Colonic mucosa (tissue), 4 donors: ENCODE measurements at places on chromosomes 4 and X.

DNA sequence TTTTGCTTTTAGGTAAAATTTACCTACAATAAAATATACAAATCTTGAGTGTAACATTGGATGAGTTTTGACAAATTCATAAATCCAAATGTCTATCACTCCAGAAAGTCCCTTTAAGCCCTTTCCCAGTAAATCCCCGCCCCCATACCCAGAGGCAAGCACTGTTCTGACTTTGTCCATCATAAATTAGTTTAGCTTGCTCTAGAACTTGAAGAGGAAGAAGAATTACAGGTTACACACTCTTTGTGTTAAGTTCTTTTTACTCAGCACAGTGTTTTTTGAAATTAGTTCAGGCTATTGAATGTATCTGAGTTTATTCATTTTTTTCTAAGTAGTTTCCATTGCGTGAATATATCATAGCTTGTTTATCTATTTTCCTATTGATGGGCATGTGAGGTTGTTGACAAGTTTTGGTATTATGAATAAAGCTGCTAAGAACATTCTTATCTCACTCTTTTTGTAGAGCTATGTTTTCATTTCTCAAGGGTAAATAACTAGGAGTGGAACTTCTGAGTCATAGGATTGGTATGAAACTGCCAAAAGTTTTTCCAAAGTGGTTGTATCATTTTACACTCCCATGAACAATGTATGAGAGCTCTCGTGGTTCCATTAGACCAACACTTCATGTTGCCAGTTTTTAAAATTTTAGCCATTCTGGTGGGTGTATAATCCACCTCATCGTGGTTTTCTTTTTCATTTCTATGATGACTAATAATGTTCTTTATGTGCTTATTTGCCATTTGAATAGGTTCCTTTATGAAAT, 22.4 kb upstream of the HPSE start:
- H3K4me1 ChIP-seq = no peaks in the 10 kb centered on the region
- no peak for DNase-seq
- no peaks in the 10 kb centered on the region for H3K27me3 ChIP-seq
- H3K4me3 ChIP-seq = no peak overlapping the region
- H3K36me3 ChIP-seq = no peaks in the 10 kb centered on the region

DNA sequence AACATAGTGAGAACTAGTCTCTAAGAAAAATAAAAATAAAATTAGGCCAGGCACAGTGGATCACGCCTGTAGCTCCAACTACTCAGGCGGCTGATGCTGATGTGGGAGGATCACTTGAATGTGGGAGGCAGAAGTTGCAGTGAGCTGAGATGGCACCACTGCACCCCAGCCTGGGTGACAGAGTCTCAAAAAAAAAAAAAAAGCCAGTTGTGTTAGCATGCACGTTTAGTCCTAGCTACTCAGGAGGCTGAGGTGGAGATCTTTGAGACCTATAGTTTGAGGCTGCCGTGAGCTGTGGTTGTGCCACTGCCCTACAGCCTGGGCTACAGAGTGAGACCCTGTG, 2.5 kb downstream of the DCK start:
- no peaks in the 10 kb centered on the region for H3K27me3 ChIP-seq
- no peaks in the 10 kb centered on the region for H3K36me3 ChIP-seq
- H3K27ac ChIP-seq = no peak overlapping the region
- no peaks in the 10 kb centered on the region for H3K4me1 ChIP-seq

GRCh38 chr4:70946939-70947338, 44.8 kb downstream of the MOB1B start:
- H3K27me3 ChIP-seq = no peaks in the 10 kb centered on the region
- no peak overlapping the region for H3K4me3 ChIP-seq
- H3K4me1 ChIP-seq = no peaks in the 10 kb centered on the region
- DNase-seq = no peak
- H3K27ac ChIP-seq = no peak overlapping the region

GRCh38 chrX:152074163-152074562, 64.2 kb downstream of the MAGEA10 start:
- no peaks in the 10 kb centered on the region for H3K36me3 ChIP-seq
- H3K27me3 ChIP-seq = no peaks in the 10 kb centered on the region
- H3K27ac ChIP-seq = no peak overlapping the region

GRCh38 chr4:16001484-16001858, 38.5 kb upstream of the FGFBP2 start:
- H3K4me1 ChIP-seq = no peaks in the 10 kb centered on the region
- H3K27me3 ChIP-seq = no peaks in the 10 kb centered on the region
- H3K27ac ChIP-seq = no peak overlapping the region
- H3K36me3 ChIP-seq = no peaks in the 10 kb centered on the region

- no peak for DNase-seq
- H3K4me3 ChIP-seq = no peak overlapping the region
- no peak overlapping the region for H3K27ac ChIP-seq
- no peaks in the 10 kb centered on the region for H3K4me1 ChIP-seq
- no peaks in the 10 kb centered on the region for H3K27me3 ChIP-seq
Measured at GRCh38 chr4:155237567-155237966, 29.1 kb downstream of the NPY2R start.

GRCh38 chr4:53633608-53634007, 42.3 kb upstream of the LNX1 start:
- no peaks in the 10 kb centered on the region for H3K36me3 ChIP-seq
- no peak overlapping the region for H3K4me3 ChIP-seq
- DNase-seq = no peak
- no peaks in the 10 kb centered on the region for H3K27me3 ChIP-seq

- H3K27ac ChIP-seq = no peak overlapping the region
- H3K36me3 ChIP-seq = no peaks in the 10 kb centered on the region
- no peaks in the 10 kb centered on the region for H3K27me3 ChIP-seq
- H3K4me3 ChIP-seq = no peak overlapping the region
Measured at GRCh38 chrX:38048886-38049285, 42.5 kb downstream of the SYTL5 start.

- no peaks in the 10 kb centered on the region for H3K4me1 ChIP-seq
- H3K36me3 ChIP-seq = no peaks in the 10 kb centered on the region
- H3K4me3 ChIP-seq = no peak overlapping the region
- peak overlapping the region; percentile 59 for H3K27ac ChIP-seq
- no peaks in the 10 kb centered on the region for H3K27me3 ChIP-seq
Measured at GRCh38 chr4:38857354-38858096, 908 bp upstream of the TLR6 start.

DNA sequence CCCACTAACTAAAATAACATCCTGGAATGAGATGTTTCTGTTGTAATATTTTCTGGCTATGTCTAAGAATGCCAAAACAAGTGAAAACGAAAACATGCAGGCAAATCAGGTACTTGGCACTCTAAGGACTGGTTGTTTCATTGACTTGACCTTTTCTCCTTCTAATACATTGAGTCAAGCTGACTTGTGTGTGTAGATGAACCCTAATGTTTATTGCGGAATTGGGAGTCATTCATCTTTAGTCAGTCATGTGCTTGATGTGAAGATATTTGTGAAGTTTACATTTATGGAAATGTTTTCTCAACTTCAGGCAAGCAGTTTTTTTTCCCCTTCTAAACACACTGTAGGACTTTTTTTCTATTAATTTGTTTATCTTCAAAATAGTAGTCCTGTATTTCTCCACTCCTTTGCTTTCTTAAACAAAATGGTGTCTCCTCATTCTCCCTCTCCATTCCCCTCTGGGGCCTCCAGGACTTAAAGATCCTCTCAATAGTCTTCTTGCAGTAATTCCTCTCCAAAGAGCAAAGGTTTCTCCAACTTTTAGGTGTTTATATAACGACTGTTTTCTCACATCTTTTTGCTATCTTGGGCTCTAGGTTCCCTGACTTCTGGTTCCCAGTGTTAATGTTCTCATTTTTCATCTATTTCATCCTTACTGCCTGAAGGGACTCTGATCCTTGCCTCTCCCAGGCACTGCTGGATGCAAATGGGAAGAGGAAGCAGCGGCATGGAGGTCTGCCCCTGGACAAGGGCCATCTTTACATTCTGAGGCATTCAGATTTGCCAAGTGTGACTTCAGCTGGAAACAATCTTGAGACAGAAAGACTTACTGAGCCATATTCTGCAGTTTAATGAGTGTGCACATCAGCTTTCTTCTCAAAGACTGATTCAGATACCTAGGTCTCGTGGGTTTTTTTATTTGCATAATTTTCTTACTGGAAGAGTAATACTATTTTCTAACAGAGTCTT, 166.4 kb downstream of the ARHGAP6 start:
- H3K27me3 ChIP-seq = no peaks in the 10 kb centered on the region
- H3K36me3 ChIP-seq = no peaks in the 10 kb centered on the region

DNA sequence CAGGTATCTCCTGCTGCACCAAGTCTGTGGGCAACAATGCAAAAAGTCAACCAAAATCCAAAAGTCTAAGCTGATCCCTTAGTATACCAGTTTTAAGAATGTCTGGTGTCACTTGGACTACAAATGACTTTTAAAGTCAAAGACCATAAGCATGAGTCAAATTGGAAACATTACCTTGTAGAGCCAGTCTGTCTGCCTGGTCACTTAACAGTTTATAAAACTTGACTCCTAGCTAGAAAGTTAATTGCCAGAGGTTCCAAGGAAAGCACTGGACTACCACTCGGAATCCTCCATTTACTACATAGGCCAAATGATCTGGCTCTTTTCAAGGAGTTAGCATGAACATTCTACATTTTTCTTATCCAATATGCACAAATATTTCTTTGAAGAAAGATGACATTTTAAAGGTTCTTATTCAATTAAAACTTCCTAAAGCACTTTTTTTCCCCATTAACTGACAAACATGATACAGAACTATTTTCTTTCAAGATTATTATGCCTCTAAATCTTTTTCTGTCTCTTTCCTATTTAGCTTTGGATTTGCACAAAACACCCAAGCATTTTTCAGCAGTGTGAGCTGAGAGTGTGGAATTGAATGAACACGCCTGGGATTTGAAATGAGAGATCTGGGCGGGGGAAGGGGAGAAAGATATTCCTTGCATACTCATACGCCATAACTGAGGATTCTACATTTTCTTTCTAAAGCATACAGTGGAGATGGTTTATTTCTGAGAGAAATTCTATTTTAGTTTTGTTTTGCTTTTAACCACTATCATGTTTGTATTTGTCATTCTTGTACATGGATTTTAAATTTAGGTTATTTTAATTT, 188.4 kb downstream of the SHROOM3 start:
- DNase-seq = no peak
- no peaks in the 10 kb centered on the region for H3K36me3 ChIP-seq
- H3K27me3 ChIP-seq = no peaks in the 10 kb centered on the region
- H3K27ac ChIP-seq = peak overlapping the region; percentile 80
- H3K4me1 ChIP-seq = peaks cover 12% of the 10 kb centered on the region
- no peak overlapping the region for H3K4me3 ChIP-seq

DNA sequence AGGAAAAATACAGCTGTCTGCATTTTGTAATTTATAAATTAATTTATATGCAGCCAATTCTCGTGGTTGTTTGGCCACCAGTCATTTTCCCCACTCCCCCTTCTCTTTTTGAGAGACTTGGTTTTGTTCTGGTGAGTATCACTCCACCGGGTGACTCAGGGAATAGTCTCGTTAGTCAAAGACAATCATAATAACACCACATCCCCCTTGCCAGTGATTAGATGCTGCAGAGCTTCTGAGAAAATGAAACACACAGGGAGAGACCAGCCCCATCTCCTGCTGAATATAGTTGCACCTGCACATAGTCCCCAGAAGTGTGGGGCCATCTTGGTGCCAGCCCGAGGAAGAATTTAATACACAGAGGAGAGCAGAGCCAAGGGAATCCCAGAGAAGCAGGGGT, 8.0 kb upstream of the FNIP2 start:
- H3K27me3 ChIP-seq = no peaks in the 10 kb centered on the region
- no peaks in the 10 kb centered on the region for H3K36me3 ChIP-seq
- DNase-seq = no peak
- no peaks in the 10 kb centered on the region for H3K4me1 ChIP-seq
- no peak overlapping the region for H3K27ac ChIP-seq
- no peak overlapping the region for H3K4me3 ChIP-seq

DNA sequence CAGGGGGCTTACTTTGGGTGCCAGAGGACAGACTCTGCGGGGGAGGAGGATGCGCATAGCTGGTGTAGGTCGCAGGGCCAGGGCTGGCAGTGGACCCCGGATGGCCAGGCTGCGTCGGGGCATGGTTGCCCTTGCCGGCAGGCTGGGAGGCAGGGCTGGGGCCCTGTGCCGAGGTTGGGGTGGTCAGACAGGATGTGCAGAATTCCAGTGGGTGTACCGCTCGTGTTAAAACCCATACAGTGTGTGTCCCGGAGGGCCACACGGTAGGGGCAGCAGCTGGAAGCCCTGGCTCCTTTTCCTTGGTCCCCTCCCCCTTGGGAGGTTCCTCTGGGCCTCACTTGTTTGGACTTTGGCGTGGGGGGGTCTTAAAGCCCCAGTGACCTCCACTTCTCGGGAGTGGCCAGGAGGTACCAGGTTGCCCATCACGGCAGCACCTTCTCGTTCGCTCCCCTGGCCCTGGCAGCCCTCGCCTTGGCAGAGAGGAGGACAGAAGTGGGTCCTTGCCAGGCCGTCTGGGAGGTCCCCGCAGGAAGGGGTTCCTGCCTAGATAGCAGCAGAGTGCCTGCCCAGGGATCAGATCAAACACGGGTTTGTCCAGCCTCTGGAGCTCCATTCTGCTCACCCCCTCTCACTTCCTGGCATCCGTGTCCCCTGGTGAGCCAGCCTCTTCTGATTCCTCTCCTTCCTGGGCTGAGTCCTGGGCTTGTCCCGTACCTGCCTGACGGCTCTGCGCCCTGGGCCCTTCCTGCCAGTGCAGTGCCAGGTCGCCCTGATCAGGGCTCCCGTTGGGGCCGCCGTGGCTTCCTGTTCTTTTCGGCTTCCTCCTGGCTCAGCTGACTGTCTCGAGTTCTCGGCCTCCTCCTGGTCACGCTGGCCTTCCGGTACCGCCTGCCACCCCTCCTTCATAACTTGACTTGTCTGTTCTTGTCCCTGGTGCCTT, 56.7 kb upstream of the HGFAC start:
- H3K4me1 ChIP-seq = no peaks in the 10 kb centered on the region
- H3K27me3 ChIP-seq = no peaks in the 10 kb centered on the region
- no peak overlapping the region for H3K4me3 ChIP-seq
- peak; percentile 52 for DNase-seq
- H3K27ac ChIP-seq = peak overlapping the region; percentile 27

DNA sequence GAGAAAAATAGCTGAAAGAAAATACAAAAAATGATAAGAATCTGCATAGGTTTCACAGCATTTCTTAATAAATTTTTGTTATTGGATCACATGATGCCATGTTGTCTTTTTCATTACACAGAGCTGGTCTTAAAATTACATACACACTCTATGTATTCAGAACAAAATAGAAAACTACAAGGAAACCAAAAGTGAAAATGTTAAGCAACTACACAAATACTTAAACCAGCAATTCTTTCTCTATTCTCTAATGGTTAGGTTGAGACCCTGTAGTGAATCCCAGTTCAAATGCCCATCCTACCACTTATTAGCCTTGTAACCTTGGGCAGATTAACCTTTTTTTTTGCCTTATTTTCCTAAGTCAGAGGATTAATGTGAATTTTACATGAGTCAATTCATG, 2311.2 kb downstream of the PCDH7 start:
- H3K4me1 ChIP-seq = no peaks in the 10 kb centered on the region
- no peak overlapping the region for H3K27ac ChIP-seq
- no peaks in the 10 kb centered on the region for H3K27me3 ChIP-seq
- H3K4me3 ChIP-seq = no peak overlapping the region
- no peak for DNase-seq
- H3K36me3 ChIP-seq = no peaks in the 10 kb centered on the region

- no peaks in the 10 kb centered on the region for H3K27me3 ChIP-seq
- DNase-seq = no peak
- no peak overlapping the region for H3K4me3 ChIP-seq
Measured at GRCh38 chrX:38935561-38935960, 134.3 kb downstream of the MID1IP1 start.
